ENCODE measurements at places on chromosomes 1 and 21. TPM values are rescaled to one million over a fixed set of nuclear protein-coding genes. Genes with fewer than 3 reads are reported as not detected.

SMPDL3B gene
- total RNA-seq, result 3.2 TPM

ST6GALNAC5 gene
- total RNA-seq, result 36.6 TPM

C1QA gene
- total RNA-seq, result not detected

KCND3 gene
- 1.2 TPM for total RNA-seq

TAS1R1 gene
- total RNA-seq, result not detected

EXO1 gene
- total RNA-seq, result 25.5 TPM
